ENCODE measurements at places on chromosomes 6 and 20. TPM values are rescaled to one million over a fixed set of nuclear protein-coding genes. Genes with fewer than 3 reads are reported as not detected.

The TMEM200A gene
- 0.04 TPM for total RNA-seq

The PNPLA1 gene
- total RNA-seq, result 0.11 TPM

The CPNE5 gene
- total RNA-seq, result 0.47 TPM

The OVOL2 gene
- not detected for total RNA-seq

The GGTLC1 gene
- total RNA-seq, result not detected

The SH3BGRL2 gene
- total RNA-seq, result 10.8 TPM

The RIPPLY2 gene
- total RNA-seq, result not detected

The PI16 gene
- 0.18 TPM for total RNA-seq

DNA sequence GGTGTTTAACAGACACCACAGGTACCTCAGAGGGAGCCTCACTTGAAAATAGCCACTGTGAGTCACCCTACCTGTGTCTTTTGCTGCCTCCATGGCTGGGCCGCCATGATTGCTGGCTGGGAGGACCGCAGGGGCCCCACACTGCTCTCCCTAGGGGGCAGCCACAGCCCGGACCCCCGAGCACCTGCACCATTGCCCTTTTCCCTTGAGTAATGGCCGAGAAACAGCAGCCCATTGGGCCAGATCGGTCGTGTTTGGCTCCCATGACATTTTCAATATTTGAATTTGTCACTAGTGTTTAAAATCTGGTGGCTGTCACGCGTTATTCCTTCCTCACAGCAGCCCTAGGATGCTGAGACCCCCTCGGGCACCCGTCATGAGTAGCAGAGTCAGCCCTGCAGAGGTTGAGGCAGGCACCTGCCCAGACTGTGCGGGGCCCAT lies 6.7 kb downstream of the ZBP1 start:
- DNase-seq, result no peak

DNA sequence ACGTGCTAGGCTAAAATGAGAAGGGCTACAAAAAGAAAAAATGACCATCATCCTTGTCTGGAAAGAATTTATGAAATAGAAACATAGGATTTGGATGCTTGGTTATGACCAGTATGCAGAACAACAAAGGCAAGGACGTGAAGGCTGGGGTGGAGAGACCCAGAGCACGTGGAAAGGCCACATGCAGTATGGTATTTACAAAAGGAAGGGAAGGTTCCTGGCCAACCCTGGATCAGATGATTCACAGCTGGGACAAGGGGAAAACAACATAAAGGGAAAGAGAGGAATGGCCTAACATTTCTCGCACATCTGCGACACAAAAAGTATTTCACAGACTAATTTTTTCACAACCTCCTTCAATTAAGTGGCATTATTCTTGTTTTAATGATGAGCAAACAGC lies 8.2 kb downstream of the STX7 start:
- no peak for DNase-seq

DNA sequence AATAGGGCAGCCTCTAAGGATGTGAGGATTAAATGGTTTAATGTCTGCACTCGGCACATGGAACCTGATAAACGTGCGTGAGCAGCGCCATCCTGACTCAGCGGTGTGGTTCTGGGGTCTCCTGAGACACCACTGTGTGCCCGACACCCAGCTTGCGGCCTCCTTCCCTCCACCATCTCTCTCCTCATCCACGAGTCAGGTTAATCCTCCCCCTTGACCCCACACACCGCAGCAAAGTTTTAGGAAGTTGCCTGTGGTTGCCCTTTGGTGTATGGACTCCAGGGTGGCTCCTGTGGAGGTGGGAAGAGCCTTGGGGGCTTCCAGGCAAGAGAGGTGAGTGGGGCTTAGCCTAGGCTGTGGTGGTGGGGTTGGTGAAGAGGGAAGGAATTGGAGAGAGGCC lies 68.2 kb downstream of the PHACTR3 start:
- DNase-seq, result no peak

DNA sequence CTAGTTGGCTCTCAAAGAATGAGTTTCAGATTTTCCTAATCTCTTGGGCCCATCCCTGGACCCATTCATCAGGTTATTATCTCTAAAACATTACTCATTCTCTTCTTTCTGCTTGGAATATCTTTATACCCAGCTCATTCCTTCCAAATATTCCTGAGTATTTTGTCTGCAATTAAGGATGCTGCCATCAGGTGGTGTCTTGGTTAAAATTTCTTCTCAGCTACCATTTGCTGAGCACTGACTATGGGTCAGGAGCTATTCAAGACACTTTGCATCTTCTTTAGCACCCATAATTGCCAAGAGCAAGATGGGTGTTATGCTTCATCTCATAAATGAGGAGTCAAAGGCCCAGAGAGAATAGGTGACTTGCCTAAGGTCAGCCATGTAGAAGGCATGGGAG lies 8.4 kb downstream of the SUN5 start:
- DNase-seq, result peak; percentile 32

GRCh38 chr20:55586610-55587009 lies 418.7 kb downstream of the CBLN4 start:
- no peak for DNase-seq

GRCh38 chr6:155112757-155113156 lies 117.6 kb downstream of the TIAM2 start:
- no peak for DNase-seq

DNA sequence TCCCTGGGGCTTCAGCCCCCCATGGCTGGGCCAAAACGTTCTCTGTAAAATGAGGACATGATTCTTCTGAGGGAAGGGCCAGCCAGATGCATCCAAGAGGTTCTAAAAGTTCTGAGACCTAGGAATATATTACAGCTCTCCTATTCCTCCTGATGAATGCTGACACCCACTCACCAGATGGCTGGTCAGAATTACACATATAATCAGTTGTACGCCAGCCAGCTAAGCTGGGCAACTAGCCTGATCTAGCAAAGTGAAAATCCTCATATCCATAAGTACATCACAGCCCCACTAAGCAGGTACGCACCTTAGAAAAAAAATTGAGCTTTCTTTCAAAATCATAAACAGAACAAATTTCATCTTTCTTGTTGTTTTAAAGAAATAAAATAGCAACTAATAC lies 34.8 kb downstream of the C6orf118 start:
- no peak for DNase-seq

DNA sequence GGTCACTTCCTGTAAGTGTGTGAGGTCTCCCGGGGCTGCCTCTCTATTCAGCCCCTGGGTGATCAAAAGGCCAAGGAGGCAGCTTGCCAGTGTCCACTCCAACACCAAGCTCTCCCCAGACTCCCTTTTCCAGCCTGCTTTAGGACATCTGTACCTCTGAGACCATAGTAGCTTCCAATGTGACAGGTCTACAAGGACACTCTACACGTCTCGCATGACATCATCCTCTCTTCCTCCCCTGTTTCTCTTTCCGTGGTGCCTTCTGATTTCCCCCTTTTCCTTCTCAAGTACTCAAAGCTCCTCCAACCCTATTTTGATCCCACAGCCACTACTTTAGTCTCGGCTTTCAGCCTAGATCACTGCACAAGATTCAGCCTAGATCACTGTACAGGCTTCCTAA lies 26.4 kb downstream of the HLA-F start:
- no peak for DNase-seq

DNA sequence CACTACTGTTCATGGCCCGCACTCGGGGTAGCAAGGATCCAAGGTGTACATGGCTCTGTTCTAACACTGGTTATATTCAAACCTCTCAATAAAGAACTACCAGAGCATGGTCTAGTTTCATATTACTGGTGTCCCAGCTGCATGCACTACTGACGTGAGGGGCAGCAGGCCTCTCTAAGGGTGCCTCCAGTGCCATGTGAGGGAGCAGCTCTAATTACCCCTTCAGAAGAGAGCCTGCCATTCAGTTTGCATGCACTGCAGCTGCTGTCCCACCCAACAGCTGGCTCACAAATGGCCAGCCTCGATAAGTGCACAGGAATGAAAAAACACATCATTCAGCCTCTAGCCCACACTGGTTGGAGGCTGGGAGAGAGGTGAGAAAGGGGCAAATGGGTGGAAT lies 85.2 kb downstream of the SMLR1 start:
- no peak for DNase-seq

DNA sequence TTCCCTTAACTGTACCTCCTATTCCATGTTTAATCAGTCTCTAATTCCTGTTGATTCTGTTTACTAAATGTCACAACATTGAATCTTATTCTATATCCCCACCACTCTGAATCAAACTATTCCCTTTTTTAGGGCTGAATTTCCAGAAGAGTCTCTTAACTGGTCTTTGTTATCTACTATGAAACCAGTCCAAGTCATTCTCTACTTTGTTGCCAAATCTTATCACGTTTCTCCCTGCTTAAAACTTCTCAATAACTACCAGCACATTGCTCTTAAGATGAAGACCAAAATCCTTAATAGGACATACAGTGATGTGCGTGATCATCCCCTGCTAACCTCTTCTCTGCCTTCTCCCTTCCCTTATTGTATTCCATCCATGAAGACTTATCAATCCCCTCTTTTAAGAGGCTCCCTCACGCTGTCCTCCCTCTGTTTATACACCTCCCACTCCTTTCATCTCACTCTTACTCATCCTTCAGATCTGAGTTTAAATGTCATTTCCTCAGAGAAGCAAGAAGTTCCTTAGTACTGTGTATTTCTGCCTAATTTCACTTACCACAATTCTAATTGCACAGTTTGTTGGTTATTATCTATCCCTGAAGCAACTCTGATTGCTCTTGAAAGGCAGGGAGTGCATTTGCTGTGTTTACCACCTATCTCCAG lies 143.0 kb upstream of the AHI1 start:
- DNase-seq, result no peak
